H9 (cell line): ENCODE measurements at places on chromosomes 1 and 21. TPM values are rescaled to one million over a fixed set of nuclear protein-coding genes. Genes with fewer than 3 reads are reported as not detected.
A peak's percentile ranks its signal among the peaks of the same experiment; 100 is the strongest.

DNA sequence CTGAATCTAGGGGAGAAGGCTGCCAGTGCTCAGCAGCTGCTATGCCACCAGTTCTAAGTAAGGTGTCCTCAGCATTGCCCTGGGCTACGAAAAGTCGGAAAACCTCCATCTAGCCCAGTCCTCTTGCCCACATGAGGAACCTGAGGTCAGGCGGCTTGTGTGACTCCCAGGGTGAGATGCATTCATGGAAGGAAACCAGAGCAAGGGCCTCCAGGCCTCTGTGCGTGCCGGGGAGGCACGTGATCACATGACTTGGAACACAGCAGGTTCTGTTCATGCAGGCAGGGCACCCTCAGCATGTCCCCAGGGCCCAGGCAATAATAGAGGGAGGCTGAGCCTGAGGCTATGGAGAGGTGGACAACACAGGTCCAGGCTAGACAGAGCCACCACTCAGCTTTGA, 312.5 kb upstream of the DUSP10 start:
- H3K4me1 ChIP-seq: no peaks in the 10 kb centered on the region
- H3K36me3 ChIP-seq: no peaks in the 10 kb centered on the region
- H3K27me3 ChIP-seq: no peaks in the 10 kb centered on the region
- no peak overlapping the region for H3K4me3 ChIP-seq
- DNase-seq: no peak

DNA sequence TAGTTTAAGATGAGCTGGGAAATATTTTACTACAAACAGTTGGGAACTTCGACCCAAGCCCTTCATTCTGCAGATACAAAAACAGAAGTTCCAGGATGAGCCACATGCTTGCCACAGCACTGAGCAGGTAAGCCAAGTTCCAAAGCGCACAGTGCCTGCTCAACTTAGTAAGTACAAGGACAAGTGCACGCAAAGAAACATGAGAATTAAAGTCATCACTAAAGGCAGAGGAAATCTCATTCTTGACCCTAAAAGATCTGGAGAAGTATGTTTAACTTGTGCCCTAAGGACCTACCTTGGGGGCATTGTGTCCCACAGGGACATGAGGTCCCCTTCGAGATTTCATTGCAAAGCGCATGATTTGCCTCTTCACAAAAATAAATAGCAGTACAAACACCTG, 1.2 kb upstream of the UBAP2L start:
- peaks cover 63% of the 10 kb centered on the region for H3K36me3 ChIP-seq
- H3K27ac ChIP-seq: peak overlapping the region; percentile 24
- peaks cover 2% of the 10 kb centered on the region; the same call in 1 of the 2 replicates for H3K4me1 ChIP-seq
- H3K27me3 ChIP-seq: no peaks in the 10 kb centered on the region
- peak overlapping the region; percentile 95 for H3K4me3 ChIP-seq

GRCh38 chr1:78676347-78676982, 26.8 kb downstream of the IFI44 start:
- H3K27me3 ChIP-seq: no peaks in the 10 kb centered on the region
- no peaks in the 10 kb centered on the region for H3K36me3 ChIP-seq
- no peak for DNase-seq
- H3K4me3 ChIP-seq: no peak overlapping the region
- no peaks in the 10 kb centered on the region for H3K4me1 ChIP-seq

Gene FH
- 81.6 and 83.9 TPM in 2 replicates for total RNA-seq

GRCh38 chr1:153293851-153294250, 18.9 kb downstream of the PGLYRP3 start:
- no peak overlapping the region for H3K4me3 ChIP-seq
- no peak for DNase-seq
- no peaks in the 10 kb centered on the region for H3K4me1 ChIP-seq
- no peak overlapping the region for H3K27ac ChIP-seq
- no peaks in the 10 kb centered on the region for H3K36me3 ChIP-seq
- H3K27me3 ChIP-seq: no peaks in the 10 kb centered on the region

GRCh38 chr1:216388558-216388957, 34.7 kb downstream of the USH2A start:
- no peaks in the 10 kb centered on the region; the same call in 1 of the 2 replicates for H3K4me1 ChIP-seq
- peak; percentile 34 for DNase-seq
- H3K27ac ChIP-seq: no peak overlapping the region
- H3K27me3 ChIP-seq: no peaks in the 10 kb centered on the region
- H3K4me3 ChIP-seq: no peak overlapping the region; the same call in 2 of the 3 replicates
- H3K36me3 ChIP-seq: no peaks in the 10 kb centered on the region

- no peak overlapping the region for H3K4me3 ChIP-seq
- H3K27ac ChIP-seq: no peak overlapping the region
- H3K4me1 ChIP-seq: no peaks in the 10 kb centered on the region
- H3K36me3 ChIP-seq: no peaks in the 10 kb centered on the region
Measured at GRCh38 chr1:172140072-172140471, 280.4 kb upstream of the C1orf105 start.

DNA sequence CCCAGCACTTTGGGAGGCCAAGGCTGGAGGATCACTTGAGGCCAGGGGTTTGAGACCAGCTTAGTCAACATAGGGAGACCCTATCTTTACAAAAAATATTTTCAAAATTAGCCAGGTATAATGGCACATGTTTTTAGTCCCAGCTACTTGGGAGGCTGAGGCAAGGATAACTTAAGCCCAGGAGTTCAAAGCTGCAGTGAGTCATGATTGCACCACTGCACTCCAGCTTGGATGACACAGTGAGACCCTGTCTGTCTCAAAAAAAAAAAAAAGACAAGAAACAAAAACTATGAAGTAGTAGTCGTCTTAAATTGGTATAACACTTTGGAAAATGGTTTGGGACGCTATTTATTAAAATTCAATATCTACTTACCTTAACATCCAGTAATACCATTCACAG, 7.7 kb downstream of the AIM2 start:
- H3K27ac ChIP-seq: no peak overlapping the region
- DNase-seq: no peak
- no peaks in the 10 kb centered on the region for H3K36me3 ChIP-seq
- H3K4me3 ChIP-seq: no peak overlapping the region

Gene DMRTA2
- total RNA-seq: 0.07 and 0.11 TPM in 2 replicates

Gene SPATA45
- total RNA-seq: 0.66 and 0.68 TPM in 2 replicates
